ENCODE measurements at places on chromosomes 16 and 17.

DNA sequence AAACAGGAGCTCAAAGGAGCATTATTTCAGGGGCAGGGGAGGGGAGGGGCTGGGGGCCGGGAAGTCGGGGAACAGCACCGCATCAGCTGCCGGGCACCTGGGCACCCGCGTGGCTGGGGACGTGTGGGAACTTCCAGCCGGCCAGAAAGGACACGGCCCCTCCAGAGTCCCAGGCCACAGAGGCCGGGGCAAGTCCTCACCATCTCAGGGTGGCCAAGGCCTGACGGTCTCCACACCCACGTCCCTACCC, 1.1 kb downstream of the PGAP6 start:
- DNase-seq, result no peak

GRCh38 chr16:22070361-22071330, 21.7 kb upstream of the VWA3A start:
- DNase-seq, result no peak

- DNase-seq, result peak; percentile 83
Measured at GRCh38 chr17:27559506-27560481, 71.2 kb upstream of the LGALS9 start.

DNA sequence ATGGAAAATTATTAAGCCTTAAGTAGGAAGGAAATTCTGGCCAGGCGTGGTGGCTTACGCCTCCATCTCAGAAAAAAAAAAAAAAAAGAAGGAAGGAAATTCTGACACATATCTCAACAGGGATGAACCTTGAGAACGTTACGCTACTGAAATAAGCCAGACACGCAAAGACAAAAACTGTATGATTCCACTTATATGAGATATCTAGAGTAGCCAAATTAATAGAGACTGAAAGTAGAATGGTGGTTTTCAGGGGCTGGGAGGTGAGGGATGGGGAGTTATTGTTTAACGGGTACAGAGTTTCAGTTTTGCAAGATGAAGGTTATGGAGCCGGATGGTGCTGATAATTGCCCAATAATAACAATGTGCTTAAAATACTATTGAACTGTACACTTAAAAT, 16.2 kb upstream of the HNF1B start:
- no peak for DNase-seq

- DNase-seq, result no peak
Measured at GRCh38 chr16:2987833-2988232, 7.6 kb upstream of the PKMYT1 start.

DNA sequence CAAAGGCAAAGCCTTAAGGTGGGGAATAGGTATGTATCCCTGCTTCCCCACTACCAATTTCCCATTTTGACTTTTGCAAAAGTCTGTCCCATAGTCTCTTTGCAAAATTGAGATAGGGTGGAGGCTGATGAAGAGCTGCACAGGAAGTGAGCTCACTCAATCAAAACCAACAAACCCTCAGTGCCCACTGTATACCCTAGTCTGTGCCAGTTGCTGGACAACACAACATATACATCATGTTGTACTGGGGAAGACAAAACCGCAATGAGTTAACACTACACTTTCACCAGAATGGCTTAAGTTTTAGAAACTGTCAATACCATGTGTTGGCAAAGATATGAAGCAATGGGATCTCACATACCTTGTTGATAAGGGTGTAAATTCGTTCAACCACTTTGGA, 40.4 kb upstream of the AXIN2 start:
- no peak for DNase-seq

GRCh38 chr17:15397620-15398019, 56.2 kb upstream of the TEKT3 start:
- DNase-seq, result no peak

DNA sequence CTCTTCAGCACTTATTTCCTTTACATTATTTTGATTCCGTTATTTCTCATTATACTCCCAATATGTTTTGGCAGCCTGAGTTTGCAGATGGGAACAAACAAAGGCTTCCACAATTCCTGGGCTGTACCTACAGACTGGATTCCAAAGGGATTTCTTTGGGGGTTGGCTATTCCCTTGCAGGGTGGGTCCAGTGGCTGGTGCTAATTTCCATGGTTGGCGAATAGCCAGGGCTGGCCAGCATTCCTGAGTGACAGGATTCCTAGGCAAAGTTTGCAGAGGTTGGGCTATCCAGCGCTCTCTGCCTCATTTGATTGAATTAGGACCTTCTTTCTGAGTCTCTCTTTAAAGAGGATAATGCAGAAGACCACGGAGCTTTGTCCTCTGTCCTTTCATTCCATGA, 207.4 kb downstream of the MAF start:
- DNase-seq, result no peak

DNA sequence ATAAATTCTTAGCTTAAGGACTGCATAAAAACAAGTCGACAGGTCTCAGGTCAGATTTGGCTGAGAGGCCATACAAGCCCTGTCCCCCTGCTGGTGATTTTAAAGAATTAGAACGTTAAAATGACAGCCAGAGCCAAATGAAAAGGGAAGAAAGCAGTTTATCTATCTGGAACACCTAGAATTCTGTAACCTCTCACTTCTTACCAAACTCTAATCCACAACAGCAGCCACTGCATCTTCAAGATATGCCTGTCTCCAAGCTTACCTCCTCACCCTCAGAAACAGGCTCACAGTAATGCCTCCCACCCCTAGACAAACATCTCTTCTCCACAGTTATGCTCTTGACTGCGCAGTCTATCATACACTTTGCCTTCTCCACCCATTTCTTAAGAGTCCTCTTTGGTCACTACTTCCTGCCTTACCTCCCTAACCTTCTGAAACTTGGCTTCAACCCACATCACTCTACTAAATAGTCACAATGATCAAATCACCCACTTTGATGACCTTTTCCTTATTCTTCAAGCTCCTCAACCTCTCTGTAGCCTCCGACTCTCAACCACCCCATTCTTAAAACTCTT, 14.2 kb downstream of the ANKFY1 start:
- DNase-seq, result no peak

- no peak for DNase-seq
Measured at GRCh38 chr16:81502396-81503070, 57.9 kb downstream of the CMIP start.

- no peak for DNase-seq
Measured at GRCh38 chr17:58452738-58453137, 35.4 kb upstream of the RNF43 start.

- DNase-seq, result no peak
Measured at GRCh38 chr16:70660672-70661350, 14.5 kb downstream of the IL34 start.

DNA sequence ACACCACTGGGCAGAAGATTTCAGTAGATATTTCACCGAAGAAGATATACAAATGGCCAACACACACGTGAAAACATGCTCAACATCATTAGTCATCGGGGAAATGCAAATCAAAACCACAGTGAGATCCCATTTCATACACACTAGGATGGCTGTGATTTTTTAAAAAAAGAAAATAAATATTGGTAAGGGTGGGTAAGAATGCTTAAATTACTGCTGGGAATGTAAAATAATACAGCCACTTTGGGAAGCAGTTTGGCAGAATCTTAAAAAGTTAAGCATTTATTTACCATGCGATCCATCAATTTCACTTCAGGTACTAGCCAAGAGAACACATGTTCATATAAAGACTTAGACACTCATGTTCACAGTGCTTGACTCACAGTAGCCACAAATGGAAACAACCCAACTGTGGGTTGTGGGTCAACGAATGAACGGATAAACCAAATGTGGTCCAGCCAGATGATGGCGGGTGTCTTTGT, 6.5 kb upstream of the C16orf74 start:
- DNase-seq, result no peak

GRCh38 chr17:65901394-65901793, 290.5 kb downstream of the CEP112 start:
- no peak for DNase-seq

GRCh38 chr17:9436630-9437029, 139.0 kb downstream of the STX8 start:
- DNase-seq, result no peak

- no peak for DNase-seq
Measured at GRCh38 chr17:39600288-39600996, 7.3 kb downstream of the NEUROD2 start.

GRCh38 chr16:19236561-19237209, 48.8 kb upstream of the CLEC19A start:
- no peak for DNase-seq

DNA sequence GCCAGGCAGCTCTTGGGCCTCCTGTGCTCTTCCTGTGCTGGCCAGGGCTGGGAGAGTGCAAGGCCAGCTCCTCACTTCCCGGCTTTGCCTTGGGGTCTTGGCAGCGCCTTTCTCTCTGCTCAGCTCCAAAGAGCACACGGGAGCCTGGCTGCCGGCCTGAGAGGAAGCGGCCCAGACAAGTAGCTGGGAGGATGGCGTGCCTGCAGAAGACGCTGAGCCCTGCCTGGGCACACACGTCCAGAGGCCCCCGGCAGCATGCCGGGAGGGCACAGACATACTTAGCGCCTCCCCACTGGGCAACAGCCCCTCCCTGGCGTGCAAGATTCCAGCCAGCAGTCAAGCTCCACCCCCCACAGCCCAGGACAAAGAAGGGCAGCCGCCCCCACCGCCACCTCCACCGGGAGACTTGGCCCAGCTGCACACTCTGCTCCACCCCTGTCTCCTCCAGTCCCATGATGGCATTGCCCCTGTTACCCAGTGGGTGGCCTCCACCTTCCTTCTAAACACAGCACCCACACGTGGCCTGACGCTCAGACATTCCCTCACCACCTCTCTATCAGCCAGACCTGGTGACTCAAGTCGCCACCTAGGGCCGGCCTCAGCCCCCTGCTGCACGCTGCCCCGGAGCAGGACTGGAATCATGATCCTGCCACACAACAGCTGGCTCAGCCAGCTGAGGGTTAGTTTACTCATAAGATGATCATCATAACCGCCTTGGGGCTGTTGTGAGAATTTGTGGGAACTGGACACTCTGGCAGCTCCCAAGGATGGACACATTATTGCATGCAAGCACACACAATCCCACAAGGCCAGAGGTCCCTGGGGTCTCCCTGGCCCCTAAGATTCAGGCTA, 12.4 kb downstream of the SGCA start:
- no peak for DNase-seq

DNA sequence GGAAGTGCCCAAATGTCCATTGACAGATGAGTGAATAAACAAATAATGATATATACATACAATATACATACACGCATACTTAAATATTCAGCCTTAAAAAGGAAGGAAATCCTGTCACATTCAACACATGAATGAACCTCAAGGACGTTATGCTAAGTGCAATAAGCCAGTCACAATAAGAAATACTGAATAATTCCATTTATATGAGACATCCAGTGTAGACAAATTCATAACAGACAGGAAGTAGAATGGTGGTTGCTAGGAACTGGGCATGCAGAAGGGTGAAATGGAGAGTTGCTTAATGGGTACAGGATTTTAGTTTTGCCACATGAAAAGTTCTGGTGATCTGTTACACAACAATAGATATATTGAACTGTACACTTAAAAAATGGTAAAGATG, 8.8 kb upstream of the ITGB4 start:
- DNase-seq, result no peak

DNA sequence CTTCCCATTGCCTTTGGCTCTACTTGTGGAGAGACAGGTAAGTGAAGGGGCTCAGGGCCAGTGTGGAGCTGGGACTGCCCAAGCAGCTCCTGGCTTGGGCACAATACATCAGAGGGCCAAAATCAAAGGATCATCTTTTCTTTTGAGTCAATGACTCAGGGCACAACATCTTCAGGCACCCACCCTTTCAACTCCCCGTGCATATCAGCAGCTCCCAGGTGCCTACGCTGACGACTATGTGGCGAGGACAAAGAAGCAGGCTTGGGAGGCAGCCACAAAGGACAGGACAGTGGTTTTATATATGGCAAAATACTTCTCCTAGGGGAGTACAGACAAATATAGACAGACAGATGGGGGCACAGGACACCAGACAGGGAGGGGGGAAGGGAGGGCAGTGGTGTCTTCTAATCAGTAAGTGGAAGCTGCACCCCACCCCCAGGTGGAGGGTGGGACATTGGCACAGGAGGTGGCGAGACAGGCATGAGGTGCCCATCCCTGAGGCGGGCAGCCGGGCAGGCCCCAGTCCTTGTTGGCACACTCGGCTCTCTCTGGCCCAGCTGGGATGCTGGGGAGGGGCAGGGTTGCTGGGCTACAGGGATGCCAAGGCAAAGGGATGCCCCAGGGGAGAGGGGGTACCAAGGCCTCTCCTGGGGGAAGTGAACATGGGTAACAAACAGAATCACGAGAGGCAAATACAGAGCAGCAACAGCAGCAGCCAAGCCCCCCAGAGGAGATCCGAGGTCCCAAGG, 7.7 kb upstream of the ARL5C start:
- DNase-seq, result no peak

GRCh38 chr16:87465306-87465705, 27.5 kb downstream of the ZCCHC14 start:
- no peak for DNase-seq

DNA sequence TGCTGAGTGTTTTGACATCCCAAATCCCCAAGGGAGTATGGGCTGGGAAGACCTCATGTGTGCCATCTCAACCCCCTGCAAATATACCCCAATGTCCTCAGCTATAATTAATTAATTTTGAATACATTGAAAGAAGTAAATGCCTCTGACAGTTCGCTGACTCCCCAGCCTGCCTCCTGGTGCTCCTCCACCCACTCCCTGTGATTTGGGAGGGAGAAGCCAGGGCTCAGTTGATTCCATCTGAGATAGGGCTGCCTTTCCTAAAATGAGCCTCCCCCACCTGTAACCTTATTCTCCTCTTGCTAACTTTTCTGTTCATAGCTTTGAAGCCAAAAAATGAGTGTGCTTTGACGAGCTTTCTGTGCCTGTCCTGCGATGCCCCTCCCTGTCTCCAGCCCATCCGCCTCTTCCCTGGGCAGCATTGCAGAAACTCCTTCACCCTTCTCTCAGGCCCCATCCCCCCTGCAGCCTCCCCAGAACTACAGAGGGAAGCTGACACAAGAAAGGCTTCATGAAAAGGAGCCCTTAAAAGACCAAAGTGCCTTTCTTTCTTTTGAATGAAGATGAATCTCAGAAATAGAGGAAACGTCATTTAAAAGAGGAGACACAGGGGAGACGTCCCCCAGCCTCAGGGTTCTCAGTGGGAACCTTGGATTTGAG, 70.3 kb downstream of the HLF start:
- no peak for DNase-seq

DNA sequence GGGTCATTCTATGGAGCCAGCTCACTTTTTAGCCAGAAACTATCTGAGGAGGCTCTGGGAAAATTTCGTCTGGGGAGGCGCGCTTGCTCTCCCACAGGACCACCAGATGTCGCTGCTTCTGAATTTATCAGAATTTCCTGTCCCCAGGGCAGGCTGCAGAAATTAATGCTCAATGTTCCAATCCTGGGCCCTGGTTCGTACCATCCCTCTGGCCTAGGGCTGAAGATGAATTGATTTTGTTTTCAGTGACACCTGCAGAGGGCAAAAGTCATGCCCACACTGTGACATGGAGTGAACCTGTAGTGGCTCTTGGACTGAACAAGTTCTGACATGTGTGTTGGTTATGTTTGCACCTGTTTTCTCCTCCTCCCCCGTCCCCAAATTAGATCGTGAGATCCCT, 482.6 kb downstream of the NPIPA7 start:
- peak; percentile 32 for DNase-seq

- no peak for DNase-seq
Measured at GRCh38 chr16:66478733-66479511, 51.8 kb downstream of the BEAN1 start.

GRCh38 chr17:336110-337021, 16.2 kb downstream of the RPH3AL start:
- no peak for DNase-seq

- no peak for DNase-seq
Measured at GRCh38 chr17:2691965-2692780, 19.4 kb downstream of the CLUH start.

Data from renal cortex interstitium (tissue), 15 donors.